ENCODE measurements at places on chromosomes 3 and 15.

DNA sequence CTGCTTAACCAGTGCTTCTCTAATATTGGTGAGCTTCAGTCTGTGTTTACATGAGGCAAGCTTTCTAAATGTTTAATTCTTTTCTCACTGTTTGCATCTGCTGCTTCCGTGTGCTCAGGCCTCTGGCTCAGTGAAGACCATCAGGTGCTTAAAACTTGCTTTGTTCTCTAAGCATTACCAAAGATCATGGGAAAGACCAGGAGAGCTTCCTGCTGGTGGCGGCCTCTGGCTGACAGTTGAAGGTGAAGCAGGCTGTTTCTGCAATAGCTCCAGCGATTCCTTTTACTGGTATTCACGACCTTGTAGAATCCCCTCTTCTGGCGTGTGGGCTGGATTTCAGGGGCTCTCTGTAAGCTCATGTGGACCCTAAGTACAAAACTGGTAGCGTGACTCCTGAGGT is 45.1 kb downstream of the EDEM1 start:
- DNase-seq: no peak

GRCh38 chr15:90638201-90638691 is 78.9 kb upstream of the BLM start:
- no peak for DNase-seq

GRCh38 chr3:115814006-115814405 is 190.7 kb downstream of the GAP43 start:
- no peak for DNase-seq

GRCh38 chr3:11847607-11848006 is 922 bp upstream of the TAMM41 start:
- DNase-seq: no peak

DNA sequence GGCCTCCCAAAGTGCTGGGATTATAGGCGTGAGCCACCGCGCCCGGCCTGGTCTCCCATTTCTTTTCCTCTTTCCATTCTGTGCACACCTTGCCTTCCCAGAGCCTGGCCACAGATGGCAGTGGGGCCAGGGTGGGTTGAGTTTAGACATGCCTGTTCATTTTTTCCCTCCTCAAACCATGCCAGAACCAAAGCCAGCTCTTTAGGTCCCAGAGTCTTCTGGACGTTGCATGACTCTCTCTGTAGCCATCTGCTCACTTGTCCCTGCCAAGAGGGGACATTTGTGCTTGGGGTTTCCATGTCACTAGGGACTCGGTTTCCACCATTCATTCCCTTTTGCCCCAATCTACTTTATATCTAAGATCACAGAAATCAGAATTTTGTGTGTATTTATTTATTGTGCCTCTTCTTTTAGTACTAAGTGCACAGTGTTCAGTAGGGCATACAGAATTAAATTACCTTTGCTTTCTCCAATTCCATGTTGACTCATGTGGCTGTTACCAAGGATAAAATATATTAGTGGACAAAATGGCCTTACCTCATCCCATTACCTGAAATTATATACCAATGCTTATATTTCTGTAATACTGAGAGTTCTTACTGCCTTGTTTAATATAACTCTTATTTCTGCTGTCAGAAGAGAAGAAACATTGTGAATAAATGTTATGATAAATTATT is 49.6 kb downstream of the USP13 start:
- DNase-seq: no peak

GRCh38 chr3:98188545-98188944 is 22.0 kb downstream of the OR5H15 start:
- no peak for DNase-seq

- DNase-seq: no peak
These were observed 69.6 kb downstream of the SENP2 start for GRCh38 chr3:185655426-185656320.

DNA sequence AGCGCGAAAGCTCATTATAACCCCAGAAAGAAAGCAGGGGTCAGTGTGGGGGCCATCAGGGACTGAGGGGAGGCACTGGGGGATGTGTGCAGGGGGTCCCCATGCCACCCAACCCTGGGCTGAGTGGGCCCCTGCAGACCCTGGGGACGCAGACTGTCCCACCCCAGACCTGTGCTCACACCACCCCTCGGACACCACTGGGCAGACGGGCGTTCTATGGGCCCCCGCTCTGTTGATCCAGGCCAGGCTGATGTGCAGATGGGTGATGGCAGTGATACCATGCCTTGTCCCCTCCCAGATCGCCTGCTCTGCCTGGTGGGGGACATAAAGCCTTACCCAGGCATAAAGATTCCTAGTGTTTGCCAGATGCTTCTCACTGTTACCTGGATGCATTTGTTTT is 259.7 kb upstream of the TLE3 start:
- DNase-seq: no peak

GRCh38 chr15:63338170-63338569 is 43.5 kb downstream of the CA12 start:
- peak; percentile 66 for DNase-seq

DNA sequence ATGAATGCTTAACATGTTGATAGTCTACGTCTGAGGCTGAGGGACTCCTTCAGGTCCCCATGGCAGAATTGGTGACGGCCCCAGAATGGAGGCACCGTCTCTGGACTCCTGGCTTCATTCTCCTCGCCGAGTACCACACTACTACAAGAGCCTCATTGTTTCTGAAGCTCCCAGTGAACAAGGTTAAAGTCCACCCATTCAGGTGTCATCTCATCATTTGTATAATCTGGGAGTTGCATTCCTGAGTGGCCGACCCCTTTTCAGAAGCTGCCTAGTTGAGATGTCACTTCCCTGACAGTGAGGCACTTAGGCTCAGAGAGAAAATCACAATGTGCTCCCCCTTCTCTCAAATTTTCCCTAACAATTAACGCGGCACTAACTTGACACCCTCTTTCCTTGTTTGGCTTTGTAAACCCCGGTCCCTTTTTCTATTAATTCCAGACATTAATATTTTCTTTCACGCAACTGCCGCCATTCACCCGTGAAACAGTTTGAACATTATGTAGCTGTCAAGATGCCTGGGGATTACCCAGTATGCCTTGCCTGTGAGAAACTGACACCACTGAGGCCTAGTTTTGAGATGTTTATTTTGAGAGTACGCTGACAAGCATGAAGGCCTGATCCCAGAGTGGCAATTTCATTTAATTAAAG is 105.6 kb downstream of the MCTP2 start:
- DNase-seq: no peak

DNA sequence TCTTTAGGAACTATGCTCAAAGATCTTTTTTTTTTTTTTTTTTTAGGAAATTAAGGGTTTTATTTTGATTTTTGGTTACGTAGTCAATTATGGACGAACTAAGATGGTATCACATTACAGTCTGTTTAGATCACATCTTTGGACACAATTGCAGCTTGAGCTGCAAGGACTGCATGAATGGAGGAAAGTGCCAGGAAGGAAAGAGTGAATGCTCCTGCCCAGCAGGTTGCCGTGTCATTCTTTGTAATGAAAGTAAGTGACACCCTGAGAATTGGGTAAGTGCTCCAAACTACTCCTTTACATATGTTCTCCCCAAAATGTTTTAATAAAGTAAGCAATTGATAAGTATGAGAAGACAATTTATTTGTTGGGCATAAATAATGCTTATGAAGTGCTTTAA is 716.5 kb upstream of the GOLIM4 start:
- no peak for DNase-seq

GRCh38 chr3:128931046-128931445 is 51.6 kb downstream of the ACAD9 start:
- no peak for DNase-seq

DNA sequence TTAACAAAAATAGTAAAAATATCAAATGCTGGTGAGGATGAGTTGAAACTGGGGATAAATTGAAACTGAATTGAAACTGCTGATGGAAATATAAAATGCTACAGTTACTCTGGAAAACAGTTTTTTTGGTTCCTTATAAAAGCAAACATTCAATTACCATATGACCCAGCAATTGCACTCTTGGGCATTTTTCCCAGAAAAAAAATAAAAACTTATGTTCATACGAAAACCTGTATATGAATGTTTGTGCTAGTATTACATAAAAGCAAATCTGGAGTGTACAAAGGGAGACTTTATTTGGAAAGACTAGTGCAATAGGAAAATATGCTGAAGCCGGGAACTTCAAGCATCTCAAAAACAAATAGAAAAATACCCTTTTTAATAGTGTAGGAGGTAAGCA is 857.9 kb upstream of the CADM2 start:
- DNase-seq: no peak

- DNase-seq: no peak
These were observed 561.7 kb upstream of the ALCAM start for GRCh38 chr3:104805042-104805441.

DNA sequence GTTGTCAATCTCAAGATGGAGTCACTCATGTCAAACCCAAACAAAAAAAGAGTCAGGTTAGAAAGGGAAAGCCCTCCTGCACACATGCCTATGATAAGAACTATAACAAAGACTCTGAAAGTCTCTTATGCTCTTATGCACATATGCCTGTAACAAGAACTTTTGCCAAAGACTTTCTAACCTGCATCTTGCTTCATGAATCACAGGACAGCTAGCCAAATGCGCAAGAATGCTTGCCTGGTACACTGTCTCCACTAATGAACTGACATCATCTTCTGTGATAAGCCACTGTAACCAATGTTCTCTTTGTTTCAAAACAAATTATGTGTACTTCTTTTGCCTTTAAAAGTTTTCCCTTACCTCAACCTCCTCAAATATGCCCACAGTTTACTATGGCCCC is 18.2 kb upstream of the EHHADH start:
- DNase-seq: peak; percentile 28

DNA sequence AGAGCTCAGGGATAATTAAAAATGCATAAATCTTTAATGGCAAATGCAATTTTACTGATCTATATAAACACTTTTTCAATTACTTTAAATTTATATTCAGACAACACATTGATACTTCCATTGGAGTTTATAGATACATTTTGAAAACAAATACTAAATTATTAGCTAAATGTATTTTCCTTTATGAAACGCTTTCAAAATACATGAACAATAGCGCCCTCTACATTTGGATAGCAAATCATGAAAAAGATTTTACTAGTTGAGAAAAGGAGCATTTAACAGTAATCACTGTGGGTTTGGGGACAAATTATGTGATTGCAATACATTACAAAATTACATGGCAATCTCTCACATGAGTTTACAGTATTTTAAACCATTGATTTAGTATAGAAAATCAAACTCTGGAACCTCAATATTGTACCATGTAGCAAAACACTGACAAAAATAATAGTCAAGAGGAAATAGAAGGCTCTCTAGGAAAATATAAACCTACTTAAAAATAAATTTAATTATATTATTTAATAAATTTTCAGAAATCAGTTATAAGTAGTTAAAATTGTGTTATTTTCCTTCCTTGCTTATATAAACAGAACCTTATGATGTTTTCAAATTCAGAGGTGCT is 207.9 kb downstream of the ZIC1 start:
- peak; percentile 41 for DNase-seq

- DNase-seq: no peak
These were observed 402.6 kb downstream of the OCA2 start for GRCh38 chr15:27696530-27696929.

DNA sequence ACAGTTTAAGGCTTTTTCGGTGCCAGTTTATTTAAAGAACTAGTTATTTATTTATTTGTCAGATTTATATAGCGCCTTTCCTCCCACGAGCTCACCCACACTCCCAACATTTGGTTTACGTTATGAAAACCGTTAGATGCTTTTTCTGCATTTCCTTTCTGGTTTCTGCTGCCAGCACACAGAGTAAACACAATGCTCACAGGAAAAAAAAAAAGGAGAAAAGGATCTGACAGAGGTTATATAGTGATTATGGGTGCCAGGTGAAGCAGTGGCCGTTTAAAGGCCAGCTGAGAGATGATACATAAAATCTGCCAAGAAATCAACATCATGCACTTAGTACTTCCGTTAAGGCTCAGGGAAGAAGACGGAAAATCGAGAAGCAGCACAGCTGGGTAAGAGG is 37.9 kb downstream of the ETV5 start:
- no peak for DNase-seq

DNA sequence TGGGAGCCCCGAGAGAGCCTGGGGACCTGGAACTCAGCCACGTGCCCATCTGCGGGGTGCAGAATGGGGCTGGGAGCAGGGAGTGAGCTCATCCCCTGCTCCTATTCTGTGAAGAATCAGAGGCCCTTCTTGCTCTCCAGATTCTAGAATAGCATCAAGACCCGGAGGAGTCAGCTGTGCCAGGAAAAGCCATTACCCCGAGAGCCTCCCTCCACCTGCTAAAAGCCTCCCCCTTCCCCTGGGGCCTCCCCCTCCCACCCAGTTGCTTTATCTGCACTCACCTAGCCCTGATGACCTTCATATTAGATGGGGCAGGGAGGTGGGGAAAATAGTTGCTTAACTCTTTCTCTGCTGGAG is 23.1 kb downstream of the CCDC33 start:
- no peak for DNase-seq
